ENCODE measurements at places on chromosomes 11 and 22.

DNA sequence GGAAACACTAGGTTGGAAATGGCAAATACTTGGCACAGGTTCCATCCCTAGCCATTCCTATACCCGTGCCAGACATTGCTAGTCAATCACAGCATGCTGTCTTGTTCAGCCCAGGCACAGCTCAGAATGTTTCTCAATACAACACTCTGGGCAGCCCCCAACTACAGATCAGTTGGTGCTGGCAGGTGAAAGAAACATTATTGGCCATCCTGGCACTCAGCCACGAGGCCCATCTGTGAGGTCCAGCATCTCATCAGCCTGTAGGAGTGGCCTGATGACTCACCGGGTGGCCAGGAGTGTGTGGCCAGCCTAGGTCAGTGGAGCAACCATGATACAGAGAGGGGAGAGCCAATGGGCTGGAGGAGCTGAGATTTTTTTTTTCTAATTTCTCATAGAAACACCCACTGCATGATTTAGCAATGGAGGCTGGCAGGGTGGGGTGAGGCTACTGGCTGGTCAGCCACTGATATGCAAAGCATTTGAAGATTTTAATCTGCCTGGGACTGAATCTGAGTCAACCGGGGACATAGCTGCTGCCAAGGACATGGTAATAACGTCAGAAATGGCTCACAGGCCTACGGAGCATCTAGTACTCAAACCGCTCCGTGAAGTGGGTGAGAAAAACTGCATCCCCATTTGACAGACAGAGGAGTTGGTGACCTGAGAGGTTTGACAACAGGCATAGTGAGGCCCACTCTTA, 5.4 kb downstream of the MYO18B start:
- DNase-seq, result no peak

DNA sequence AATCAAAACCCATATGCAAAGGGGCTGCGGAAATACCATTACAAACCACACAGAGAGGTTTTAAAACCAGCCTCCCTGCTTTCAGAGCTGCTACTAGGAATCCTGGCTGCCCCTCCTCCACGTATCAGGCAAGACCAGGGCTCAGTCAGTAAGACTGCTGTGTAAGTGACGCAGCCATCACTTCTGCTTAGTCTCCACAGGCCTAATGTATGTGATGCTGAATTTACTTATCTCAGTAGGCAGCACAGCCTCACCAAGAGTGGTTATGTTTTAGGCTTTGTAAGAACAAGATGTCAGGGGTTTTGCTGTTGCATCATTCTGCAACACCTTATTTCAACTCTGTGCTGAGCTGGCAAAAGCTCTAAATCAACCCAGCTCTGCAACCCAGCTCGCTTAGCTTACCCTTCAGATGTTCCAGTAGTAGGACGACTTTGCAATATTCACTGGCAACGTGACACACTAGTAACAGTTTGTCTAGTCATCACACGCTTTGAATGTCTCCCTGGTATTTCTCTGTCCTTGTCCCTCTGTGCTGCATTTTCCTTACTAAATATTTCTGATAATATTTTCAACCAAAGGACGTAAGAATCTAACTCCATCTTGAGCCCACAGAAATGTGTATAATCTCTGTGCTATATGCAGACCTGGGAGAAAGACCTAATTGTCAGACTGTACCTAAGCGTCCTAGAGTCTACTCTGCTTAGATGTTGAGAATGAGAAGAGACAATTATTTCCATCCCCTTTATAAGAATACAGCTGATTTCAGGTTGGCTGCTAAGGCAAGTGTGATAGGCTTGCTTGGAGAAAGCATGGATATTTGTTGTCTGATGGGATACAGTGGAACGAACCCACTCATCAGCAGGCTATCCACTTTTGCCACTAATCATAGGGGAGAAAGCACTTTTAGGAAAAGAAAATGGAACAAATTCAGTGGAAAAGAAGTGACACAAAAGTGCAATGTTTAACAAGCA, 72.2 kb downstream of the LARGE2 start:
- DNase-seq, result no peak

- DNase-seq, result no peak
Observed at GRCh38 chr11:96259134-96259830, 83.7 kb downstream of the MAML2 start.

- no peak for DNase-seq
Observed at GRCh38 chr11:45089251-45089650, 57.2 kb upstream of the PRDM11 start.

GRCh38 chr11:117770061-117770460, 27.0 kb downstream of the DSCAML1 start:
- no peak for DNase-seq

- no peak for DNase-seq
Observed at GRCh38 chr11:95520369-95521132, 269.0 kb downstream of the FAM76B start.

DNA sequence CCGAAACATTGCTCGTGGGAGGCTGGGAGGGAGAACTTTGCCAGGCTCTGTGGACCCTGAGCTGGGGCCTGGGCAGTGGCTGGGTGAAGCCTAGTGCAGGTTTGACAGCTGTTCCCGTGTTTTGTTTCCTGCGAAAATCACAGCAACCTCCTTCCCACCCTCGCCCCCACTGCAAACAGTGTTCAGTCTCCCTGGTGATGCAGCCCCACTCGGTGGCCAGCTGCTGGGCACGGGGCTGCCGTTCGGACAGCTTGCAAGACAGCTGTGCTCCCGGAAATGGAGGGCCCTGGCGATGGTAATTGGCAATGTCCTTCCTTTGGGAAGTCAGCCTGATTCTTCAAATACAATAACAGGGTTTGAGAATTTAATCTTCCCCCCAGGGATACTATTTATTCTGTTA, 10.4 kb upstream of the GAL start:
- DNase-seq, result no peak

- no peak for DNase-seq
Observed at GRCh38 chr11:69211540-69211919, 55.8 kb downstream of the SMIM38 start.

GRCh38 chr22:36334821-36335603, 52.8 kb downstream of the MYH9 start:
- DNase-seq, result peak; percentile 51

DNA sequence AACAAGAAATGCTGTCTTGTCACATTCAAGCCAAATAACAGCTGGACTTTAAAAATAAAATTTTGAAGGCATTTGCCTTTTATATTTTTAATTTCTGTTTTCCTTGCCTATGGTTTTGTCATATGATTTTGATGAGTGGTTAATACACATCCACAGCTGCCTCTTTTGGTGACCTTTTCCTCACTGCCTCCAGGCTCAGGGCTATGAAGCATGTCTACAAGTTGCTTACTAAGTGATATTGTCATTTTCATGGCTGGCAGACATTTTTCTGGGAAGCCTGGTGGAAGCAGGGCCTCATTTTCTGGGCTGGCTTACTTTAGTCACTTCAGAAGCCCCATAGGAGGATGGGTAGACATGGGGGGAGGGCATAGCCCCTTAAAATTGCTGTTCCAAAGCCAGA, 344.9 kb downstream of the SOX6 start:
- no peak for DNase-seq

DNA sequence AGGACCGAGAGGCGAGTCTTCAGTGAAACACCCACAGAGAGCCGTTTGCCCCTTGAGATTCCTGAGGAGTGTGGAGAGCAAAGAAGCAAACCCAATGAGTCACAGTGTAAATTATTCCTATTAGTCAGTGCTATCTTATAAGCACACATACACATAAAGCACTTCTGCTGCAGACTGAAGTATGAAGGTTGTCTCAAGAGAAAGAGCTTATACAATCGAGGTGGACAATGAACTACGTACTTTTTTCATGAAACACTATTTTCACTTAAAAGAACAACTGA, 37.3 kb downstream of the GALNT18 start:
- no peak for DNase-seq

GRCh38 chr11:131002145-131002544, 85.9 kb upstream of the SNX19 start:
- DNase-seq, result no peak

DNA sequence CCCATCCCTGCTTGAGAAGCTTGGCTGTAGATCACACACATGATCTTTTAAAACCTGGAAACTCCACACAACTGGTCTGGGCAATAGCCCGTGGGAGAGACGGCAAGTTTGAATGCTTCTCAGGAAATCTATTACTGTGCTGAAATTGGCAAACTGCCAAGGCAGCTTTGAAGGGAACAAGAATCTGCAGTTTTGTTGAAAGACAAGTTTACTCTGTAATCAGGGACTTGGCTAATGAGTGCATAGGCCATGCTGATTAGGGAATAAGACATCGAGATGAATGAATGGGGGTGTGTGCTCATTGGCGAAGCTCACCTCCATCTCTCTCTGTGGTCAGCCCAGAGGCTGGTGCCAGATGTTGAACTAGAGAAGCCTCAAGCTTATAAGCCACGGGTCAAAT, 218.8 kb downstream of the HIPK3 start:
- no peak for DNase-seq

GRCh38 chr11:111081021-111081511, 164.5 kb upstream of the POU2AF2 start:
- no peak for DNase-seq

- no peak for DNase-seq
Observed at GRCh38 chr11:2298795-2299761, 2.6 kb downstream of the C11orf21 start.

DNA sequence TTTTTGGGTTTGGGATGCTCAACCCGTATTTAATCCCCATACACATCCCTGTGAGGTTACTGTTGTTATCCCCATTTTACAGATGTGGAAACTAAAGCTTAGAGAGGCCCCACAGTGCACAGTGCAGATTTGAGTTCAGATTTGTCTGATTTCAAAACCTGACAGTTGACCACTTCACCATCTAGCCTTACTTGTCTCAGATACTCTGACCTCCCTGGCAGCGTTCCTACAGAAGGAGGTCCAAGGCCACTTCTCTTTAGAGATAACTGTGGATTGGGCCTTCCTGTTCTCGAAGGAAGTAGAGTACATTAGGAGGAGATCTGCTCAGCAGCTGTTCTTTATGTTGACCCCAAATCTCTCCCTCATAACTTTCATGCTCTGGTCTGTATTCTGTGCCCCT, 46.7 kb upstream of the CTTN start:
- DNase-seq, result no peak

DNA sequence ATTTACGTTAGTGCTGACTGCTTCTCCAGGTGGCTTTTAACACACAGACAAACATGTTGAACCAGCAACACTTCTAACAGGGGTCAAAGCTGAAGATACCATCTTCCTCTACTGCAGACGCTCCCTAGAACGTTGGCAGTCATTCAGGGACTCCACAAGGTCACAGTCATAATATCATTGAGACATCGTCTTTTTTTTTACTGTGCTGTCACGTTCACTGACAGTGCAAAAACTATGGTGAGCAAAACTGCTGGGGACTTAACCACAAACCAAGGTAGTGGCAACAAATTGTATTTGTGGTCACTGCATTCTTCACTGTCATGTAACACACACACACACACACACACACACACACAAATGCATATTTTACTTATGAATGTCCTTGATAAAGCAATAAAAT, 244.9 kb downstream of the CASP12 start:
- DNase-seq, result no peak

- DNase-seq, result no peak
Observed at GRCh38 chr11:95556342-95557163, 233.0 kb downstream of the FAM76B start.

DNA sequence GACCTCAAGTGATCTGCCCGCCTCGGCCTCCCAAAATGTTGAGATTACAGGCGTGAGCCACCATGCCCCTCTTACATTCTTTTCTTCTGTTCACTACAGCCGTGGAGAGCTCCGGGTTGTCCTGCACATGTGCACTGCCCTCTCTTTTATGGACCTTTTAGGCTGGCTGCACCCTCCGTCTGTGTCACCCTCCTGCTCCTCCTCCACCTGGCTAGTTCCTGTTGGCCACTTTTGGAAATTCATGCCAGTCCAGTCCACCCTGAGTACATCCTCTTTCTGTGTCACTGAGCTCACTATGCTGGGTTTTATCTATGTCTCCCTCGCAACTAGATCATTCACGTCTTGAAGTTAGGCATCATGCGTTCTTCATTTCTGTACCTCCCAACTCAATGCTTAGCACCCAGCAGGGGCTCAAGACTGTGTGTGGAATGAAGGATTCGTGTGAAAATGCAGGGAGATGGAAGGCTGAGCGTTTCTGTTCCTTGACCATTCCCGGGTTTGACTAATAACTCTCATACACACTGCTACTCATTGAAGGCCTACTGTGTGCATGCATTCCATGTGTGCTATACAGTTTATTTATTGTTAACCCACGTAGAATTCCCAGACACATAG, 60.6 kb downstream of the PTPRJ start:
- DNase-seq, result no peak

DNA sequence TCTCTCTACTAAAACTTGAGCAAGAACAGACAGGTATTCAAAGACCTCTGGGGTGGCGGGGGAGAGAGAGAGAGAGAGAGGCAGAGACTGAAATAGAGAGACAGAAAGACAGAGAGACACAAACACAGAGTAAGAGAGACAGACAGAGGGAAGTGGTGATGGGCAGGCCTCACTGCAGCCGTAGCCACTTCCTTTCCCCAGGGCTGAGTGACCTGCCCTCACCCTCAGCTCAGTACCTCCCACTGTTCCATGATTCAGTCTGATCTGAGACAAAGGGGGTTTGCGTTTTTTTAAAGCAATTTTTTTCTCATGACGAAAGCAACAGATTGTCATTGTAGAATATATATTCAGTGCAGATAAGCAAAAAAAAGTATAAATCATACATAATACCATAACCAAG, 607.9 kb upstream of the B3GAT1 start:
- DNase-seq, result no peak

DNA sequence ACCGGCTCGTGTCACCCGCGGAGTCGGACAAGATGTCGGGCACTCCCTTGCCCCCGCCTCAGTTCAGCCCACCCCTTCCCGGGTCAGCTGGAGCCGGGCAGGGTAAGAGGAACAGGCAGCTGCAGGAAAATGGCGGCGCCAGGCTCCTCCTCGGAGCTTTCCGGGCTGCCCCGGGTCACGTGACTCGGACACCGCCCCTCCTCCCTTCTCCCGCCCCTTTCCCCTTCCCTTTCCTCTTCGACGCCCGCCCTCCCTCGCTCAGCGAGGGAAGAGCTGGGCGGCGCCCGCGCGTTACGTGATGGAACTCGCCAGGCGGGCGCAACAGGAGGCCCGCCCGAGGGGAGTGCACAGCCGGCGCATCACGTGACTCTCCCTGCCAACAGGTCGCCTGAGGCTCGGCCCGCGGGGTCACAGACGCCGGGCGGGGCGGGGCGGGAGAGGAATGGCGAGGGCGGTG, at the start of gene PICALM:
PICALM (minus strand) TSS at position 134 of the 457 bp plus-strand sequence. CDS start 304 bp downstream, outside the sequence.
- peak; percentile 97 for DNase-seq

GRCh38 chr11:129280027-129280811, 88.1 kb upstream of the ARHGAP32 start:
- DNase-seq, result no peak

Measured in T-helper 22 cell (primary cell).